ENCODE measurements at places on chromosomes 2 and 18.

GRCh38 chr2:240231838-240232244, 91.4 kb upstream of the OTOS start:
- no peak for DNase-seq

GRCh38 chr2:58291726-58292438, 50.8 kb upstream of the FANCL start:
- no peak for DNase-seq

GRCh38 chr2:219718066-219718465, 90.6 kb downstream of the SLC4A3 start:
- no peak for DNase-seq

DNA sequence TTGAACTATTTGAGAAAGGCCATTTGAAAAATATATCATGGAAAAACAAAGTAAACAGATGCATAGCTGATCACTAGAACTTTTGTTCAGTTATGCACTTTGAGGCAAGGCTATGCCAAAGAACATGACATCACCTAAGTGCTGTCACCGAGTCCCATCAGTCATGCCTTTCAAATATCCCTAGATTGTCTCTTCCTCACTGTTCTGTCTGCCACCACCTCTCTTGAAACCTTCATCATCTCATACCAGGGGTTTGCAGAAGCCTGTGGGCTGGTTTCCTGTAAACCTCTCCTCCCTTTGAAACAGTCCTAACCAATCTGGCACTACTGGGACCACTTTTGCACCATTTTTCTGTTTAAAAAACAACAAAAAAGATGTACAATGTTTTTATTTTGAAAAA, 12.3 kb upstream of the RAPH1 start:
- DNase-seq: no peak

- DNase-seq: no peak
These were observed 43.3 kb upstream of the SERPINB2 start for GRCh38 chr18:63844254-63844653.

Measured in caudate nucleus (tissue), 63 donors.